ENCODE measurements at places on chromosomes 7 and 10.

- DNase-seq, result no peak
Observed at GRCh38 chr10:18005781-18006456, 54.2 kb downstream of the SLC39A12 start.

- DNase-seq, result no peak
Observed at GRCh38 chr10:4151466-4151865, 366.5 kb upstream of the KLF6 start.

DNA sequence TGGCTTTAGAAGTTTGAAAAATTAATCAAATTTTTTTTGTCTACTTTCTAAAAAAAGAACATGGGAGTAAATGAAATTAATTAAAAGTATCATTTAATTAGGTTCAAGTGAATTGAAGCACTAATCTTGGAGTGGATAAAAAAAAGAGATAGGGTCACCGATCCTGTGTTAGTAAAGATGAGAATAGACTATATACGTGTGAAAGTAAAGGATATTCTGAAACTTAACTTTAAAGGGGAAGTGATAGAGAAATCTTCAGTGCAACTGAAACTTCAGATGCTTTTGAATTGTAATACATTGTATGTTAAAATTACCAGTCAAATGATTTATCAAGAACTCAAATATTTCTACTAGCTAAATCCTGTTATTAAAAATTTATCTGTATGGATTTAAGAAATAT is 4.8 kb downstream of the NHLRC2 start:
- DNase-seq, result no peak

DNA sequence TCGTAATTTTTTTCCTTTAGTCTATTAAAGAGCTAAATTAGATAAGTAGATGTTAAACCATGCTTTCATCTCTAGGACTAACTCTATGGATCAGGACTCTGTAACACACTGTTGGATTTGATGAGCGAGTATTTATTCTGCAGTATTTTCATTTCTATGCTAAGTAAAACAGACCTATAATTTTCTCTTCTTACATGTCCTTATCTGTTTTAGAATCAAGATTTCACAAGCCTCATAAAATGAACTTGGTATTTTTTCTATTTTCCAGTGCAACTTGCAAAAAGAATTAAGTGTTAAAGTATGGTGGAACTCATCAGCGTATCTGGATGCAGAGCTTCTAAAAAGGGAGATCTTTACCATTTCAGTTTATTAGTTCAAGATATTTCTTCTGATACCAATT is 2.4 kb downstream of the CACUL1 start:
- no peak for DNase-seq

DNA sequence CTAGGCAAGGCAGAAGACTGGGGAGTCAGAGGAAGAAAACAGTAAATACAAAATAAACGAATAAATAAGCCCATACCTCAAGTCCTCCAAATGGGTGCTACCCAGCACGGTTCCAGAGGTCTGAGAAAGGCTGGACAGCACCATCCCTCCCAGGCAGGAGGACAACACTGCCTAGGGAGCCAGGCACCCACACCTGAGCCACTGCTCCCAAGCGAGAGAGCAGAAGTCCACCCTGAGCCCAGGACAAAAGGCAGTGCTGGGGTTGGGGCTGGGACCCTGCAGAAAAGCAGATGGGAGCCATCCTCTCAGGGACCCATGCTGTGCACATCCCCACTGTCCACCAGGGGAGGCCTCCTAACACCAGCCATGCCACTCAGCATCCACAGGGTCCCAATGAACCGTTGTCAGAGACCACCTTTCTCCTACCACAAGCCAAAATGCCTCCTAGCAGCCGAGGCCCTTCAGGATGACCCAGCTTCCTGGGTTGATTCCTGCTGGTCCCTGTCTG is 16.2 kb downstream of the GFRA1 start:
- DNase-seq, result no peak

DNA sequence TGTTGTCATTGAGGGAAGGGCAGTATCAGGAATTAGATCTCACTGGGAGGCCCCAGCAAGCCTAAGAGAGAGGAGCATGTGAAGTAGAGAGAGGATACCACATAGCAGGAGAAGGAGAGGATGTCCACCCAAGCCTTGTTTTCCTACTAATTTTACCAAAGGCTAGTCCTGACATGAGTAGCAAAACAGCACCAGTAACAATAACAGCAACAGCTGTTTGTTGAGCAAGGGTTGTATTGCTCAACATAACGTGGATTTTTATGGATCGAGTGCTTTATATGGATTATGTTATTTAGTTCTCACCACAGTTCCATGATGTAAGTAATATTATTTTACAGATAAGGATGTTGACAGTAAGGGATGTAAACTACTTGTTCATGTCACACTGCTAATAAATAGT is 135.2 kb upstream of the DLX6 start:
- DNase-seq, result no peak

DNA sequence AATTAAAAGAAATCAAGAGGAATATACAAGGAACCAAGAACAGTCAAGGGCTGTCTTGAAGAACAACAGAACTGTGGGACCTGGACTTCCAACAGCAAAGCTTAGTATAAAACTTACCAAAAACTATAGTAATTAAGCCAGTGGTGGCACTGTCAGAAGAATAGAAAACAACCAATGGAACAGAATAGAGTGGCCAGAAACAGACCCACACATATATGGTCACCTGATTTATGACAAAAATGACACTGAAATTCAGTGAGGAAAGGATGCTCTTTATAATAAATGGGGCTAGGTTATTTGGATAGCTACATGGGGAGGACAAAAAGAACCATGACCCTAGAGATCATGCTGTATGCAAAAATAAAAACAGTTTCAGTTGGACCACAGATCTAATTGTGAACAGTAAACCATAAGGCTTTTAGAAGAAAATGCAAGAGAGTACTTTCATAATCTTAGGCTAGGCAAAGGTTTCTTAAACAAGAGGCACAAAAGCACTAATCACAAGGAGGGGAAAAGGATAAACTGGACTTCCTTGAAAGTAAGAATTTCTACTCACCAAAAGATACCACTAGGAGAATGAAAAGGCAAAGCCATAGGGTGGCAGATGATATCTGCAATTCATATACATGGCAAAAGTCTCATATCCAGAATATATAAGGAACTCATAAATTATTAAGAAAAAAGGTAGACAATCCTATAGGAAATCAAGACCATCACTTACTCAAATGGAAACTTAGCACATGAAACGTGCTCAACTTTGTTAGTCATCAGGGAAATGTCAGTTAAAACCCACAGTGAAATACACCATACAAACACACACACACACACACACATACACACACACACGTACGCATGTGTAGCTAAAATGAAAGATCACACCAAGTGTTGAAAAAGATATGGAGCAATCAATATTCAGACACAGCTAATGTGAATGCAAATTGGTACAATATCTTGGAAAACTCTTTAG is 20.8 kb downstream of the HYCC1 start:
- DNase-seq, result no peak

GRCh38 chr7:98163704-98164494 is 47.3 kb upstream of the BHLHA15 start:
- DNase-seq, result no peak

GRCh38 chr7:521221-522070 is 1.8 kb upstream of the PDGFA start:
- DNase-seq, result no peak

DNA sequence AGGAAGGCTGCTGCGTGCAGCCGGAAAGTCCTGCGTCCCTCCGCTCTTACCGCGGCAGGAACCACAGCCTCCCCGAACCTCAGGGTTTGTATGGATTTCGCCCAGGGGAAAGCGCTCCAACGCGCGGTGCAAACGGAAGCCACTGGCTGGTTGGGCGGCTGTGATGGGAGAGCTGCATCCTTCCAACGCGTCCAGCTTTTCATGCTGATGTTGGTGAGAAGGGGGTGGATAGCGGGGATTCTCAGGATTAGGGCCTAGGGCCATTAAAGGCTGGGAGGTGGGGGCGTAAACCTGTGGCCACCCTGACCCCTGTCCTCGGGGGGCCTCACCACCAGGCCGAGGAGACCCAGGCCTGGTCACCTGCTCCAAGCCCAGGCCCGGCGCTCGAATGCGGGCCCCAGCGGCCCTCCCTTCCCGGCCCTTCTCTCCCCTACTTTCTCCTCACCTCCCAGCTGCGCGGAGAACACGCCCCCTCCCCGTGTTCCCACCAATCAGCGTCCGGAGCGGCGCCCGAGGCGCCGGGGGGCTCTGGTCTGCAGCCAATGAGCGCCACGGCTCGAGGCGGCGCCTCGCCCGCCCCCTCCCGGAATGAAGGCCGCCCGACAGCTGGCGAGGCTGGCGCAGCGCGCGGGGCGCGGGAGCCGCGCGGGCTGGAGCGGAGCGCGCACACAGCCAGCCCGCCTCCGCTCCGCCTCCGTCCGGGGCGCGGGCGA is 458 bp upstream of the NANOS1 start:
- peak; percentile 50 for DNase-seq

- no peak for DNase-seq
Observed at GRCh38 chr10:95277201-95277570, 13.6 kb downstream of the PDLIM1 start.

DNA sequence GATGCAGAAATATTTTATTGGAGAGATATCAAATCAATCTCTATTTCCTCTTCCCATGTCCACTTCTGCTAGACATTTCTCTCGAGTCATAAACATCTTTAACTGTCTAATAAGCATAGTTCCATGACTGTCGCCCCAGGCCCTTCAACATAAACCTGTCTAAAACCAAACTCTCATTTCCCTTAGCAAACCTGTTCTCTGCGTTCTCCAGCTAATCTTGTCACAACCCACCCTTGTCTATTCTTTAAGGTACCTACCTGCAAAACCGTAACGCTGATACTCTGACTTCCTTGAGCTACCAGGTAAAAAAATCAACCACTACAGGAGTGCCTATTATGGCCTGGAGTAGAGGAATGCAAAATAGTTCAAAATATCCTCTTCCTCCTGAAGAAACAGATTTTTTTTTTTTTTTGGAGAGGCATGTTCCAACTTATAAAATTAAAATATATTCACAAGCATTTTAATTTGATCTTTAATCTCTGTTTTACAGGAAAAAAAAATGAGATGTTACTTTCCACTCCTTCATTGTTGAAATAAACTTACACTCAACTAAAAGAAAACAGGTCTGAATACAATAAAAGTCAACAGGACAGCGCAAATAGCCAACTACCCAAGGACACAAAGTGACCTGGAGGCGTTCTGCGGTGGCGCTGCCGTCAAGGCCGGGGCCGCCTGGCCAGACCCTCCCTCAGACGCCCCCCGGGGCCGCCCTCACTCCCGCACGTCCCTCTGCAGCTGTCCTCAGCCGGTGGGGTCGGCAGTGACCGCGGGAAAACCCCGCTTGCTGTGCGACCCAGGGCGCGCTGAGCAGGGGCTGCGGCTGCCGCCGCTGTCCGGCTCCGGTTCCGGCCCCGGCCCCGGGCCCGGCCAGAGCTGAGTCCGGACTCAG is 765 bp downstream of the SLC25A40 start:
- no peak for DNase-seq

DNA sequence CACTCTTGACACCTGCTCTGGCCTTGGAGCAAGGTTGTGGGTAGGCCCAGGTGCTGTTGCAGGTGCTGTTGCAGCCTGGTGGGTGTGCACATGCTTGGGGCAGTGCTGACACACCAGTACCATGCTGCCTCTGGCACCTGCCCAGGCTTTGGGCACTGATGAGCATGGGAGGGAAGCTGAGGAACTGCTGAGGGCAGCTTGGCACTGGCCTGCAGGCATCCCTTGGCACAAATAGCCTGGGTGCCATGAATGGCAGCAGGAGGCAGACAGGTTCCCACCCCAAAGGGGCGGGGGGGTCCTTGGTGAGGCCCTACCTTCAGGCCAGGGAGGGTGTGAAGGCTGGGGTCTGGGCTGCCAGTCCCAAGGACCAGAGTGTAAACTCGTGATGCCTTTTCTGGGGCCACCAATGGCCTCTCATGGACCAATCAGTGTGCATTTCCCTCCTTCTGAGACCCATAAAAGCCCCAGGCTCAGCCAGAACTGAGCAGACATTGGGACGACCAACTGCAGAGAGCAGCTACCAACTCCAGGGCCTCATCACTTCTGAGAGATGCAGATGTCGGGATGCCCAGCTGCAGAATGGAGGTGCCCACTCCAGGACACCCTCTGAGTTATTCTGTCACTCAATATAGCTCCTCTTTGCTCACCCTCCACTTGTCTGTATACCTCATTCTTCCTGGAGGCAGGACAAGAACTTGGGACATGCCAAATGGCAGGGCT is 547.4 kb downstream of the ZWINT start:
- no peak for DNase-seq

DNA sequence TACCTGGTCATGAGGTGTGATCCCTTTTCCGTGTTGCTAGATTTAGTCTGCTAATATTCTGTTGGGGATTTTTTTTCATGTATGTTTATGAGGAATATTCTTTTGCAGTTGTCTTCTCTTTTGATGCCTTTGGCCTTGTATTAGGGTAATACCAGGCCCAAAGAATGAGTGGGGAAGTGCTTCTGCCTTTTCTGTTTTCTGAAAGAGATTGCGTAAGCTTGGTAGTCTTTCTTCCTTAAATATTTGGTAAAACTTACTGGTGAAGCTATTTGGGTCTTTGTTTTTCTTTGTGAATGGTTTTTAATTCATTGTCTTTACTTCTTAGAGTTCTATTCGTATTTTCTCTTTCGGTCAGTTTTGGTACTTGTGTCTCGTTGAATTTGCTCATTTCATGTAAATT is 51.1 kb downstream of the SHH start:
- DNase-seq, result no peak

Data from NCI-H446 treated with DMSO at 0.1 percent for 48 hours (cell line).